Testis (tissue), 5 donors: ENCODE measurements at places on chromosomes 7 and 10. TPM values are rescaled to one million over a fixed set of nuclear protein-coding genes. Genes with fewer than 3 reads are reported as not detected.

The NUTM2A gene
- 7.6 TPM for total RNA-seq

The CYP26A1 gene
- total RNA-seq: not detected

The SLC13A4 gene
- 19.0 TPM for total RNA-seq

The PNLIPRP1 gene
- total RNA-seq: not detected

DNA sequence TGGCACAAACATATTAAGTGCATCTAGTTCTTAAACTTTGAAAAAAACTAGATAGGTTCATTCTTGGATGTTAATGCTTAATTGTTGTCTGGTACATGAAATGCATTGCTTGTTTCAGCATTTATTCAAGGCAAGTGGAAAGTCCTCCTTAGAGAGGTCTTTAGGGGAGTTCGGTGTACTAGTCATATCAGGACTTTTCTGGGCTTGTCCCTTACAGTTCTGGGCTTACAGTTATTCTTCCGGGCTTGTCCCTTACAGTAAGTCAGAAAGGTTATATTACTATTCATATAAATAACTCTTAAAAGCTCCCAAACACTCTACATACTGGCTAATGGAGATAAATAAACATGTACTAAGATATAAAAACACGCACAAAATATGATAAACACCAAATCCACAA, 61.6 kb upstream of the MRLN start:
- DNase-seq: no peak

GRCh38 chr7:140364819-140365218, 33.5 kb downstream of the SLC37A3 start:
- DNase-seq: no peak

DNA sequence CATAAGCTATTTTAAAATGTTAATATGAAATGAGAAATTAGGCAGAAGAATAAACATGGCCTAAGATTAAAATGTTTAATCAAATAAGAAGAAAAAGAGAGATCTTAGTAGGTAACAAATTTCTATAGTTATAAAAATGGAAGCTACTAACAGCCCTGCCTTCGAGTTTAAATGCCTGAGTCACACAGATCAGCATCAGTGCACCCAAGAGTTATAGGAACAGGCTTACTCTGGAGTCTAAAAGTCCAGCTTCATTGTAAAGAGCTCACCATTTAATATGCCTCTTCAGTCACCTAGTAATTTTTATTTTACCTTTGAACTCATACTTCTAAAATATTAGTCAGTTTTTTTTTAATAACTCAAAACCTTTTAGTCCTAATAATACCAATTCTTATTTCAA, 52.6 kb downstream of the BRI3 start:
- DNase-seq: no peak
